ENCODE measurements at places on chromosomes 4 and X.

DNA sequence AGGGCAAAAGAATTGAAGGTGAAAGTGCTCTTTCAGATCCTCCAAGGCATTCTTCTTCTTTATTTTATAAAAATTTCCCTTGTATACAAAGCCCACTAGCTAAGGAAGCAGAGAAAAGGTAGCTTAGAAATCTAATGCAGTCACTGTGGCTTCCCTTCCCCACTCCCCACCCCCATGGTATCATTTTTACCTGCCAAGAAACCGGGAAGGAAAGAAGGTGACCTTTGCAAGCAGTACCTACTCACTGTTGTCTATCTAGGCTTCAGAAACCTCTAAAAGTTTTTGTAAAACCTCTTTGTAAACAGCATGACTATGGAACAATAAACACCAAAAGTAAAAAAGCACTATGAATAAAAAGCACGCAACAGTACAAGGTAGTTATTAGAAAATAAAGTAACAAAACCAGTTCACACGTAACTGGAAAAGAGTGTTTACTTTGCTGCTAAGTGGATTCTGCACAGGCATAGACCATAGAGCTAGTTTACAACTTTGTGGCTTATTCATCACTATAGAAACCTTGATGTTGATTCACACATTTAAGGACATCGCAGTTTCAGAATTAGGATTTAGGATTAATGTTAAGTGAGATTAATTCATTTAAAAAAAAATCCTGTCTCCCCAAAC lies 109.6 kb upstream of the FTHL17 start:
- no peak for DNase-seq

- DNase-seq = no peak
Observed at GRCh38 chr4:8165374-8165896, 6.8 kb upstream of the ABLIM2 start.

GRCh38 chr4:6785572-6785925 lies 3.0 kb downstream of the KIAA0232 start:
- DNase-seq = no peak

DNA sequence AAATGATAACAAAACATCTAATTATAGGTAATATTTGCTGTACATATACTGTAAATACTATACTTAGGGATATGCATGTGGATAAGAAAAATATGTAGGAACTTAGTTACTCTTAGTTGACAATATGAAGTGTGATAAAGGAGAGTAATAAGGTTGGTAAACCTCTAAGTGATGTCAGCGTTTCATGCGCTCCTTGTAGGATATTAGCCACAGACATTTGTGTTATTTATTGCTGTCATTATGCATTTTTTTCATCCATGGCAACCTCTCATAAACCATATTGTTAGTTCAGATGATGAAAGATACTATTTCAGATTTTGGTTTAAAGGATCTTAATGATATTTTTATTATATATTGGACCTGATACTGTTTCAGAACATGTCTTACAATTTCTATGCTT lies 298.1 kb upstream of the PITX2 start:
- no peak for DNase-seq

DNA sequence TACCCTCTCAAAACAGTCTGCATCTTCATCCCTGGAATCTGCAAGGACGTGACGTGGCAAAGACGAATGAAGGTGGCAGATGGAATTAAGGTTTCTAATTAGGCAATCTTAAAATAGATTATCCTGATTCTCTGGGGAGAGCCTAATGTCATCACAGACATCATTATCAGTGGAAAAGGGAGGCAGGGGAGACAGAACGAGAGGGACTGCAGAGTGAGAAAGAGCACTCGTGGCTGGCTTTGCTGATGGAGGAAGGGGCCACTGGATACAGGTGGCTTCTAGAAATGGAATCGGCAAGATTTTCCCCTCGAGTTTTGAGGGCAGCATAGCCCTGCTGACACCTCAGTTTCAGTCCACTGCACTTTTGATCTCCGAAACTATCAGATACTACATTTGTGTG lies 110.6 kb downstream of the ASMT start:
- DNase-seq = no peak

DNA sequence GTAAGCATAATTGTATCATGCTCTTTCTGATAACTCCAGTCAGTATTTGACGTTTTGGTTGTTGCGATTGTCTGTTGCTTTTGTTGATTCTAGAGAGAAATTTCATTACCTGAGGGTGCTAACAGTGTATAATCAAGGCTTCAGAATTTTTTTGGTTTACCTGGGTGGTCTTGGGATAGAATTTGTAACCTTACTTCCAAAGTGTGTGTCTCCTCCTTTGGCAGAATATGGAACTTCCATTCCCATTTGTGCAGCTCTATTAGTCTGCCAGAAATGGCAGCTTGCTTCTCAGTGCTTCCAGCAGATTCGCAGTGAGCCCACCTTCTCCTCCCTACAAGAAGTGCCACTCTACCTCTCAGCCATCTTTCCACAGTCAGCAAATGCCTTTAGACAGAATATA lies 5.3 kb downstream of the COPS4 start:
- DNase-seq = no peak
